ENCODE measurements at places on chromosomes 4 and X.

GRCh38 chr4:181905708-181906107 is 337.5 kb upstream of the TENM3 start:
- no peak for DNase-seq

DNA sequence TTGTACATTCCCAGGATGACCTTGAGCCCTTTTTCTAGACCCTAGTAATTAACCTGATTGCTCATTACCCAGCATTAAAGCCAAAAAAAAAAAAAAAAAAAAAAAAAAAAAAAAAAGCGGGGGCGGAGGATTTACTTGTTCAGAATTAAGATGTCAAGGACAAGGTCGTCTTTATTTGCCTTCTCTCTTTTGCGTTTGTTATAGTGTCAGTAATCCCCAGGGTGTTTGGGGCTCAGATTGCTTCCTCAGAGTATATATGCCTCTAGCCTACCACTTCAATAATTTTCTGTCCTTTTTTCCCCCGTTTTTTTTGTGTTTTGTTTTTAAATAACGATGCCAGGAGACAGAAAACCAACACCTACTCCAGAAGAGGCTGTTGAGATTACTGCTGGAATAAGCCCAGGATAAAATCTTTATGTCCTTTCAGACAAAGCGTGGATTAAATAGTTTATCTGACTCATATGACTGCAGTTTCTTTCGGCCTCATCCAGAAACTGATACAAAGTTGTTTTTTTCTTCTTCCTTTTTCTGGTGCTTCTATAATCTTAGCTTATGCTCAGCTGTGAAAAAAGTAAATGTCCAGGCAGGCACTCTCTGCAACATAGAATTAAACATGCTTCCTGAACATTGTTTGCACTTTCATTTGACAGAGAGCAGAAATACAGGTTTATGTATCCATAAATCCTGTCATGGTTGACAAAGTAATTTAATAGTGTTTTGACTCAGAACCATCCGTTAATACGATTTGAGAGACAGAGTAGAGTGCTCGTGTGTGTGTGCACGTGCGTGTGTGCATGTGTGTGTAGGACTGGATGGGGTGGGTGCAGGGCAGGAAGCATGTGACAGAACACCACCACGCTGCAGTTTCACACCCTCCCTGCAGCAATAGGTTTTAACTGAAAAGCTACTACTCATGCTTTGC is 138.6 kb downstream of the AFF1 start:
- DNase-seq = peak; percentile 66

DNA sequence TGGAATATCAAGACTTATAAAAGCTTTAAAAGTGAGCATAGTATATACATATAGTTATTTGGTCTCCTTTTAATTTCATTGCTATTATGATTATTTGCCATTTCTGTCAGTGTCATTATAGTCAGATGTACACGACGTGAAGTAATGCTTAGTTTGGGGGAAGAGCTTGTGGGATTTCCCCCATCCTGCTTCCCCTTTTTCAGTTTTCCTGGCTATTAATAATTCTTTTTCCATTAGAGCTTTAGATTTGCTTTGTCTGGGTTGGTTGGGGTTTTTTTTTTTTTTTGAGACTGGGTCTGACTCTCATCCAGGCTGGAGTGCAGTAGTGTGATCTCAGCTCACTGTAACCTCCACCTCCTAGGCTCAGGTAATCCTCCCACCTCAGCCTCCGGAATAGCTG is 5.4 kb downstream of the ABCE1 start:
- DNase-seq = no peak

DNA sequence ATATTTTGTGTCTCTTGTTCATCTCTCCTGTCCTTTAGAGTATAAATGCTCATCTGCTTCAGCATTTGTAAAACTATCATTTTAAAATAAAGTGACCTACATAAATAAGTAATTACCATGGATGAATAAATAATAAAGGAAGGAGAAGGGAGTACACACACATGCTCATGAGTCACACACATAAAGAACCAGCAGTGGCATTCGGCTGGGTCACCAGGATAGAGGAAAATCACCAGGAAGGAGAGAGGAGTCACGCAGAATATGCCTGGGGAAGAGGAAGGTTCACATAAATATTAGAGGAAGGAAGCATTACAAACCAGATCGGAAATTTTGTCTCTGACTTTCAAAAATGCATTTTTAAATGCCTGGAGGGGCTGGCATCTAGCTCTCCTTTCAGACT is 38.5 kb upstream of the MED14 start:
- peak; percentile 44 for DNase-seq

GRCh38 chr4:153045111-153045982 is 109.2 kb downstream of the FHDC1 start:
- no peak for DNase-seq

- DNase-seq = peak; percentile 71
These were observed 905.3 kb upstream of the INTU start for GRCh38 chr4:126727461-126727860.

DNA sequence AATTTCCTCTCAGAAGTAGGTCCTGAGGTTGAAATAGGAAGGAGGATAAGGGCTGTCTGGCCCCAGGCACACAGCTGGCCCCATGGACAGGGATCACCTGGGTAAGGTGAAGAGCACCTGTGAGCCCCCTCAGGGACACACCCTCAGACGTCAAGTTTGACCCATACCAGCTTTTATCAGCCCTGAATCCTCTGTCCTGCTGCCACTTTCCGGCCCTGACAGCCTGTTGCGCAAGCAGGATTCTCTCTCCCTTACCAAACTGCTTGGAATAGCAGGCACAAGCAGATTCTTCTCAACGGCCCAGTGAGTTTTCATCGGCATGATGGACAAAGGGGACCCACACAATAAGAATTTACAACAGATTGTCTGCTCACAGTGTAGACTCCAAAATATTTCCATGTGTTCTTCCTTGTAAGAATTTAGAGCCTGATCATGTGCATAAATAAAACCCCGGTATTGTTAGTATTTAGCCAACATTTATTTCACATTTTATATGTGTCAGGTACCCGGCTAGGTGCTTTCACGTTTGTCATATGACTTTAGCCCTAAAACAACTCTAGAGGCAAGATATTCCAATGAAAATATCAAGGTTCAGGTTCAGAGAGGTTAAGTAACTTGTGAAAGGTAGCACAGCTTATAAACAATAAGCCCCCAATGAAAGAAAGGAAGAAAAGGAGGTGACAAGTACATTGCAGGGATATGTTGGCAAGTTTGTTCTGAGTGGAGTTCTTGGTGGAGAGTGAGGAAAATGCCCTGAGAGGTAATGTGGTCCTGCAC is 107.2 kb upstream of the KIT start:
- peak; percentile 15 for DNase-seq

- DNase-seq = no peak
These were observed 2.7 kb downstream of the TKTL1 start for GRCh38 chrX:154298312-154298711.

- no peak for DNase-seq
These were observed 247.6 kb downstream of the DCLK2 start for GRCh38 chr4:150325872-150326271.

- no peak for DNase-seq
These were observed 579 bp downstream of the OGT start for GRCh38 chrX:71533516-71533850.

- DNase-seq = peak; percentile 52
These were observed 233.8 kb downstream of the FSTL5 start for GRCh38 chr4:161929956-161930355.

DNA sequence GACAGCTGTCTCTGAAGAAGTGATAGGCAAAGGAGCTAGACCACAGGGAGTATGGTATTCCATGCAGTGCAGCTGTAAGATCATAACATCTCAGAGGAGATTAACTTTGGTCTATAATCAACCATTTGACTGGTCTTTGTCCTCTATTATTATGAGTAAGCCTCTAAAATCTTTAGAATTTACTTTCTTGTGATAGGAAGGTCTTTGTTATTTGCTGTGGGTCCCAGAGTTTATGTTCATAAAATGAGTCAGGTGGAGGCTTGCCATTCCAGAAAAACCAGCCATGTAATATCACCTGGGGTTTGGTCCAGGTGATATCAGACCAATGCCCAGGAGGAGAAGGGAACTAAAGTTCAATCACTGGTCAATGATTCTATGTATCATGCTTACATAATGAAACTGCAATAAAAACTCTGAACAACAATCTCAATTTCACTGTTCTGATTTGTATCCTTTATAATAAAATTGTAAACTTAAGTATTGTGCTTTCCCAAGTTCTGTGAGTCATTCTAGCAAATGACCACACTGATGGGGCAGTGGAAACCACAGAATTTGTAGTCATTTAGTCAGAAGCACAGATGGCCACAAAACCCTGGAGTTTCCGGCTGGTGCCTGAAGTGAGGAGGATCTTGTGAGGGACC is 239.6 kb upstream of the TRAM1L1 start:
- DNase-seq = peak; percentile 68

DNA sequence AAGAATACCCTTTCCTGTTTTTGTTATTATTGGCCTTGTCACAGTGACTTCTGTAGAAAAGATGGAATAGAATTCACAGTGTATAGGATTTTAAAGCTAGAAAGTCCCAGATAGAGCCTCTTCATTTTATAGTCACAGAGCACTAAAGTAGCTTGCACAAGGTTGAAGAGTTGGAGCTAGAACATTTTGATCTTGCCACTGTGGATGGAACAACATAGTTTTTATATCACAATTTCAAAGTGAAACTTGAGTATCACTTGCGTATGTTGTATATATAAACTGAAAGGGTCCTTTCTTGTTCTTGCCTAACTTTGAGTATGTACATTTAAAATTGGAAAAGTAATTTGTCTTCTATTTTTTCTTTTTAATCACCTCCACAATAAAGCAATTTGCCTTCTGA is 2.7 kb downstream of the USO1 start:
- peak; percentile 50 for DNase-seq

DNA sequence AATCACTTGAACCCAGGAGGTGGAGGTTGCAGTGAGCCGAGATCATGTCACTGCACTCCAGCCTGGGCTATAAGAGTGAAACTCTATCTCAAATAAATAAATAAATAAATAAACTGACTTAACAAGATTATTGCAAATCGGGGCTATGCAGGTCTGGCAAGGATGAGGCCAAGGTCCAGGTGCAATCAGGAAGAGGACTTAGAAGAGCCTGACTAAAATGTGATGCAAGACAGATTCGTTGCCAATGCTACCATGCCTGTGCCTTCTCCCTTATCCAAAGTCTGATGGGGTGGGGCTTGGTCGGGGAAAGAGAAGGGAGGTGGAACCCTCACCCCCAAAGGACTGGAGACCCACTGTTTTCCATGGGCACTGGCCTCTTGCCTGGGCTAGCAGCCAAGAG is 14.7 kb downstream of the ZCCHC13 start:
- no peak for DNase-seq

- DNase-seq = peak; percentile 22
These were observed 114.9 kb upstream of the TEX13D start for GRCh38 chrX:124217304-124218251.

GRCh38 chrX:45557387-45557786 is 356.7 kb upstream of the DIPK2B start:
- DNase-seq = peak; percentile 11

GRCh38 chrX:144722307-144722706 is 525.0 kb upstream of the SPANXN1 start:
- no peak for DNase-seq

DNA sequence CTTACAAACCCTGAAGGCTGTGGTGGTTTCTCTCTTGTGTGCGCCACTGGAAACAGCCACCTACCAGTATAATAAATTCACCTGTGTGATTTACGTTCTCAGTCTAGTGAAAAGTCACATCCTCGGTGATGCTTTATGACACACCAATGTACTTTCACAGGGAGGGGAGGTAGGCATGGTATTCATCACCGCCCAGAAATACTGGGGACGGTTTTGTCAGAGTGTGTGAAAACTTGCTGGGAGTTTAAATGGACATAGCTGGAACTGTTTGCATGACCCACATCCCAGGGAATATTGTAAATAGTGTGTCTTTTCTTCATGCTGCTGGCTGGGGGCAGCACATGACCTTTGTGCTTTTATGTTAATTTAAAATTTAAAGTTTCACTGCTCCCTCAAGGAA is 421.8 kb downstream of the MAPK10 start:
- no peak for DNase-seq
